ENCODE measurements at places on chromosomes 6 and 20.

GRCh38 chr6:157592541-157592940 is 211.6 kb downstream of the ZDHHC14 start:
- DNase-seq = no peak

GRCh38 chr20:63778857-63779256 is 39.3 kb downstream of the SLC2A4RG start:
- no peak for DNase-seq

- no peak for DNase-seq
Measured at GRCh38 chr6:111154981-111155380, 67.7 kb downstream of the SLC16A10 start.

DNA sequence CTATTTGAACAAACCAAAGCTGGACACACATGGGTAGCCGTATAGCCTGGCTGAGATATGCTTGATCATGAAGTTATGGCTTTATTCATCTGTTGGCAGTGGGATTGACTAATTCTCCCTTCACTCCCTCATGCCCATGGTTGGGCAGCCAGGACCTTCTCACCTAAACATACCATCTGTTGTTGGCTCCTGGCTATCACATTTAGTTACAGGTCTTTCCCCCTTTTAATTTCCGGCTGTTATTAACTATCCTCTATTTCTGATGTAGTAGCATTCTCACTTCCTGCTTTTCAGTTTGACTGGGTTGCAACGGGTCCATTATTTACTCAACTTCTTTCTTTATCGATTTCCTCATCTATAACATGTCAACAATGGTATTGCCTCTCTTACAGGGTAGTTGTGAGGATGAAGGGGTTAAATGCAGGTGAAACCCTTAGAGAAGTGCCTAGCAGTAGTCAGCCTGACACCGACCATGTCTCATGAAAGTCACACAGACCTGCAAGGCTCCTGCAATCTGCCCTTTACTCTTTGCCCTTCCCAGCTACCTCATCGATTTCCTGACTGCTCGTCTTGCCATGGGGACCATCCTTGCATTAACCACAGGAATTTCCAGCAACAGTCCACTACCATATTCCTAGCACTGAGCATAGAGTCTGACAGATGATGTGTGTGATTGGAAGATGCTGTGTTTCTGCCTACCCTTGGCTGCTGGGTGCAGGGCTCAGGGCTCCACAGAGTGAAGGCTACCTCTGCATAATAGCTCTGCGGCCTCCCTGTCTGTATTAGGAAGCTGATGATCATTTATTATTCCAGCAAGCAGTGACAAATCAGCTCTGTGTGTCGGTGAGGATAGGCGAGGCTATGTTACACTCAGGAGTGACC is 42.2 kb downstream of the PPP1R14C start:
- DNase-seq = no peak

DNA sequence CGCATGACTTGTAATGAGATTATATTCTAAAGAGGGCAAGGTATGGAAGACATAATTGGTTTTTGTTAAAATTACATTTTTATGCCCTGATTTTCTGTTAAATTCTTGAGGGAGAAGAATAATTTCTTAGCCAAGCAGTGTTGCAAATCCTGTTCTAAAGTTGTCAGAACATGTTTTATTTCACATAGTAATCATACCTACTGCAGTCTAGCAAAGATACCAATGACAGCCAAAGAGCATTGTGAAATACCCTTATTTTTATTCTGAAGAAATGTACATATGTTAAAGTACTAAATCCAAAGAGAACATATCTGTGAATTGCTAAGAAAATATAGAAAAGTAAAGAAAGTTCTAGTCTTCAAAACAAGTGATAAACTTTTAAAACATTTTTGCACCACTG is 39.6 kb upstream of the SMIM8 start:
- DNase-seq = no peak

DNA sequence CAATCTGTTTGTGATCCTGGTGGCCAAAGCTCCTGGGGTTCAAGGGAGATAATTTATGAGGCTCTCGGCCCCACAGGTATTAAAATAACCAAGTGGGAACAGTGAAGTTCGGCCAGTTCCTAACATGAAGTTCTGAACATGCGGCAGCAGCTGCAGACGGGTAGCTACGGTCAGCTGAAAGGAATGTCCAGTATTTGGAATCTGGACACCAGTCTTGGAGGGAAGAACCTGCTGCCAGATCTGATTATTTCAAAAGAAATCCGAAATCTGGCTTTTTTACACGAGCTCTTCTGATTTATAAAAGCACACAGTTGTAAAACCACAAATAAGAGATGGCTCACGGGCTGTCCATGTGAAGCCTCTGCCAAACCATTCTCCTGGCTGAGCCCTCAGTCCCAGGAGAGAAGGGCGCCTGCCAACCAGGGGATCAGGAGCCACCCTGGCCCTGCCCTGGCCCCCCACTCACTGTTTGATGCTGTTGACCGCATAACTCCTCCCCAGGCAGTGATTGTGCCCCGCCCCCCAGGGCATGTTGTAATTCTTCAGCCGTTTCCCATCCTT is 28.2 kb upstream of the KCNB1 start:
- DNase-seq = peak; percentile 97

- no peak for DNase-seq
Measured at GRCh38 chr6:134521116-134521501, 203.2 kb upstream of the SGK1 start.

- DNase-seq = peak; percentile 44
Measured at GRCh38 chr6:5025911-5026819, 22.3 kb upstream of the RPP40 start.

DNA sequence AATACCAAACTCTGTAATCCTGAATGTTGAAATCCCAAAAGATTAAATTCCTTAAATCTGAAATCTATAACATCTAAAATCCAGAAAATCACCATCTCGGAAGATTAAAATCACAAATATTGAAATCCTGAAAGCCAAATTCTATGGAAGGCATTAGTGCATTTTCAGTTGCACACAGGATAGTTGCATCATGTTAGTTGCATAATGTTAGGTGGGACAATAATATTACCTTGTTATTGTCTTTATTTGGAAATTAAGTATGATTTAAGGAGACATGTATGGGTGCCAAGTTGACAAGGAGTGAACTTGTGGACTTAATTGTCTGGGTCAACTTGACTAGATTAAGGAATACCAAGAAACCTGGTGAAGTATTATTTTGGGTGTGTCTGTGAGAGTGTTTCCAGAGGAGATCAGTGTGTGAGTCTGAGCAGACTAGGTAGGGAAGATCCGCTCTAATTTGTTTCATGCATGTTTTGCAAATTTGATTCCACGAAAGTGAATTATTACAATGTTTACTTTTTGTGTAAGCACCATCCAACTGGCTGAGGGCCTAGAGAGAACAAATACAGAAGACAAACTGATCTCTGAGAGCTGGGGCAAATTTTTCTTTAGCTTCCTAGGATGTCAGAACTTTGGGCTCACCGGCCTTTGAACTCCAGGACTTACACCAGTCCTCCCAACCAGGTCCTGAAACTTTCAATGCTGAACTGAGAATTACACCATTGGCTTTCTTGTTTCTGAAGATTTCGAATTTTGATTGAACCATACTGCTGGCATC is 545.1 kb upstream of the IRAK1BP1 start:
- DNase-seq = no peak

DNA sequence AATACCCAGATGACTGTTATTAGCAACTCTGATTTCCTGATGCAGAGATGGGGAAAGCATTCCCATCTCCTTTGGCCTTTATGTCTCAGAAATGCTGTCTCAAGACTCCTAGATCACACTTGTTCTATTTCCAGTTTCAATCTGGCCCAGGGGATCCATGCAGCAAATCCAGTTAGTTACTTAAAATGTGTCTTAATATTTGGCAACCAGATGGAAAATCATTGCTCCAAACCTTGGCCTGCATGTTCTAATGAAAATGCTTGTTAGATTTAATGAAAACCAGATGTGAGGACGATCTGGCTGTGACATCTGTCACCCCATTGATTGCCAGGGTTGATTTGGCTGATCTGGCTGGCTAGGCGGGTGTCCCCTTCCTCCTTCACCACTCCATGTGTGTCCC is 125.2 kb downstream of the TSHZ2 start:
- no peak for DNase-seq

DNA sequence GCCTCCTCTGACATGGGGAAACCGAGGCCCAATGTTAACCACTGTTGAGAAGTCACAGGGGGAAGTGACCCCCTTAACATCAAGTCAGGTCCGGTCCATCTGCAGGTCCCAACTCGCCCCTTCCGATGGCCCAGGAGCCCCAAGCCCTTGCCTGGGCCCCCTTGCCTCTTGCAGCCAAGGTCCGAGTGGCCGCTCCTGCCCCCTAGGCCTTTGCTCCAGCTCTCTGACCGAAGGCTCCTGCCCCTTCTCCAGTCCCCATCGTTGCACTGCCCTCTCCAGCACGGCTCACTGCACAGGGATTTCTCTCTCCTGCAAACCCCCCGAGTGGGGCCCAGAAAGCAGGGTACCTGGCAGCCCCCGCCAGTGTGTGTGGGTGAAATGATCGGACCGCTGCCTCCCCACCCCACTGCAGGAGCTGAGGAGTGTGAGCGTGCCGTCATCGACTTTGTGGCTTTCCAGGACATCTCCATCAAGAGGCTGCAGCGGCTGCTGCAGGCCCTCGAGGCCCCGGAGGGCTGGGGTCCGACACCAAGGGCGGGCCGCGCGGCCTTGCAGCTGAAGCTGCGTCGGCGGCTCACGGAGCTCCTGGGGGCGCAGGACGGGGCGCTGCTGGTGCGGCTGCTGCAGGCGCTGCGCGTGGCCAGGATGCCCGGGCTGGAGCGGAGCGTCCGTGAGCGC is 1.6 kb downstream of the TNFRSF6B start:
- DNase-seq = no peak

GRCh38 chr20:49136817-49137571 is 51.1 kb downstream of the STAU1 start:
- no peak for DNase-seq

- peak; percentile 90 for DNase-seq
Measured at GRCh38 chr6:133099573-133099972, 141.6 kb upstream of the EYA4 start.

DNA sequence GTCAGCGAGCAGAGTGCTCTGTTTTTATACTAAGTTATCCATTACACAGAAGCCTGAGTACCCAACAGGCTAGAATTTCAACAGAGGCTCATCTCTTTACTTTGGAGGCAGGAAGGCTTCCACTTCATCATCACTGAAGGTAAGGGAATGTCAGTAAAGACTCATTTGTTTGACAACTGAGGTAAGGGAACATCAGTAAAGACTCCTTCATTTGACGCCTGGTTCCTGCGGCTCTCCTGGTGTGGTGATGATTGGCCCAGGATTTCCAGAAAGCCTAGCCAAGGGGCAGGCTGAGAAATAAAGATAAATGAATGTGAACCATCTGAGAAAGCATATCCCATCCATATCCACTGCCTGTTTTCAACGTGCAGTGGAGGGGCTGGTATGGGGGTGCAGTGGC is 244.6 kb upstream of the ECI2 start:
- no peak for DNase-seq

DNA sequence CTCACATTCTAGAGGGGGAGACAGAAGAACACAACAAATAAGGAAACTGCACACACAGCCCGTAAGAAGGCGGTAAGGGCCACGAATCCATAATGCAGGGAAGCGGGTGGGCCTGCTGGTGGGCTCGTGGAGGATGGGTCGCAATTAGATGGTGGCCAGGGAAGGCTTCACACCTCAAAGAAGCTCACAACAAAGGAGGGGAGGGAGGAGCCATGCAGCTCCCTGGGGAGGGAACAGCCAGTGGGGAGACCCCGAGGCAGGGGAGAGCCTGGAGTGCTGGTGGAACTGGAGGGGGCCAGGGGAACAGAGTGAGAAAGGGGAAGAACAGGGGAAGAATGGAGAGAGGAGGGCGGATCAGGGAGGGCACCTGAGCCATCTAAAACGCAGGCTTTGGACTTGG is 13.4 kb downstream of the SRC start:
- no peak for DNase-seq

GRCh38 chr6:167647306-167647705 is 179.4 kb upstream of the AFDN start:
- no peak for DNase-seq

GRCh38 chr6:81553216-81553615 is 199.3 kb downstream of the TENT5A start:
- no peak for DNase-seq

GRCh38 chr6:108807928-108808327 is 40.3 kb upstream of the ARMC2 start:
- no peak for DNase-seq

GRCh38 chr6:105492706-105493673 is 90.1 kb upstream of the PREP start:
- no peak for DNase-seq

DNA sequence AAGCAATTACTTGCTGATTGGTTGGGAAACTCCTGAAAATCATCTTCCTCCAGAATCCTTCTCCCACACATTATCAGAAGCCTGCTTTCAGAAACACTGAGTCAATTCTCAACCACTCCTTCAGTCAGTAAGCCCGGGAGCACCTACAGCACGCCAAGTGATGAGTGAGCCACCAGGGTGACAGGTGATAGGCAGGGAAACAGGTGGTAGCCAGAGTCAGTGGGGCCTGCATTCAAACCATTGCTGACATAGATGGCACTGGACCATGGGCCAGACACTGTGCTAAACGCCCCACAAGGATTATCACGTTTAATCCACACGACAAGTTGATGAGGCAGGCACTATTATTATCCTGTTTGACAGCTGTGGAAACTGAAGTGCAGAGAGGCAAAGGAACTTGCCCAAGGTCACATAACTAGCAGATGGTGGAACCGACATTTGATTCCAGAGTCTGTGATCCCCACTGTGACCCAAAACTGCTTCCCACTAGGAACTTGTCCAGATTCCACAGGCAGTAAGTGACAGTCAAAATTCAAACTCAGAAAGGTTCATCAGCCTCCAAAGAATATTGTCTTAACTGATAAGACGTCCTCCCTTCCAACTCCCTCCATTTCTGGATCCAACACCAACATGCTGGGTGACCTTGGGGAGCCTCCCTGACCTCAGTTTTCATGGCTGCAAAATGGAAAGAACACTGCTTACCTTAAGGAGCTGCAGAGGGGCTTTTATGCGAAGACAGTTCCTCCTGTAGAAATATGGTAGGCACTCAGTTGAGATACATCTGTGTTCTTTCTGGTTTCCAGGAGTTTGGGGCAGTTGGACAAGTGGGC is 23.9 kb upstream of the TOP1 start:
- peak; percentile 14 for DNase-seq

DNA sequence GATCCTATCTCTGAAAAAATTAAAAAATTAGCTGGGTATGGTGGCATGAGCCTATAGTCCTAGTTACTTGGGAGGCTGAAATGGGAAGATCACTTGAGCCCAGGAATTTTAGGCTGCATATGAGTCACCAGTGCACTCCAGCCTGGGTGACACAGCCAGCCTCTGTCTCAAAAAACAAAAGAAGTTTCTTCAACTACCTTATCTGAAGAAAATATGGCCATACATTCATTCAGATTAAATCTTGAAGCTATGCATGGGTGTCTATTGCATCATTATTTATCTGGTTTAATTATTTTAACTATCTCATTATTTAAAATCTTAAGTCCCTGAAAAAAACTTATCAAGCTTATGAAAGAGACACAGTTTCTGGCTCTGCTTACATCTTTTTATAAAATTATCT is 204.1 kb downstream of the SIM1 start:
- DNase-seq = no peak

DNA sequence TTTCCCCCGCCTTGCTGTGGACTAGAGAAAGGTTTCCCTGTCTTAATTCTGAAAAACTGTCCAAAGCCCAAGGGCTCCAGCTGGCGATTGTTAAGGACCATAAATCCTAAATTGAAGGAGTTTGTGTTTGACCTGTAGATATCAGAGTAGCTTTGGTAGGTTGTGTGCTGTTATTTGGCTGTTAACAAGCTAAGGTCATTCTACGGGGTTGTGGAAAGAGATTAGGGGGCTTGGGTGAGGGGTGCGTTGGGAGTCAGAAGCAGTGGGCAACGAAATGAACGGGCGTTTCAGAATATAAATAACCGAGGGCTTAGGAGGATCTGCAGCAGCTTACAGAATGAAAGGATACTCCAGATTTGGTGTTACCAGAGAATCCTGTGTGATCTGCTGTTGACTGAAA is 32.6 kb upstream of the BTN3A2 start:
- DNase-seq = no peak

Data from fibroblast of gingiva (primary cell).